Lung (tissue), 17 donors: ENCODE measurements at places on chromosomes 4 and X.

GRCh38 chrX:41092776-41093175 lies 7.5 kb downstream of the USP9X start:
- no peak for DNase-seq

DNA sequence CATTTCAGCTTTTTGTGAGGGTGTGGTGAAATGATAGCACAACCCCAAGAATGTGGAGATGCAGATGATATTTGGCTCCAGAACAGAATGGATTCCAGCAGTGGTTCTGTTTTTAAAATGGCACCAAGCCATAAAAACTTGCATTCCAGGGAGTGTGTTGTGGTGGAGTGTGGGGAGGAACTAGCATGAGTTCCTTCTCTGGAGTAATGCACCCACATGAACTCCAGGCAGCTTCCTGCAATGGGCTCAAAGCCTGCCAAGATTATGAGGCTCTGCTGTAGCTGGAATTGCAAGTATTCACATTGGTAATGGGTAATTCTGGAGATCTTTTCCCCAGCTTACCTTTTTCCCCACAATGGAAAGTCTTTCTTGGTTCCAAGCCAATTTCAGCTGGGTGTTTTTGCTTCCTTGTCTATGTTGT lies 161.4 kb downstream of the RAB28 start:
- DNase-seq: no peak

DNA sequence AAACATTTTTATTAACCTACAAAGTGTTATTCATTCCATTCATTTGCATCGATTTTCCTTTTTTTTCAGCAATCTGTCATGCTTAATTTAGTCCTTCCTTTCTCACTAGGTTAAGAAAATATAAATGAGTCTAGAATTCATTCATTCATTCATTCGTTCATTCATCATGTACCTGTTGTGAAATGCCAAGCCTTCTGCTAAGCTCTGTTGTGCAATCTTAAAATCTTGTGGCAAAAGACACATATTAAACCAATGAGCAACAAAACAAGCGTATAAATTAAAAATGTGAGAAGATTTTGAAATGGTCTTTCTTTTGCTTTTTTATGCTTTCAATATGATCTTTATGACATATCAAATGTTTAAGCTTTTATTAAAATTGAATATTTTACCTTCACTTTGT lies 88.6 kb upstream of the MAD2L1 start:
- no peak for DNase-seq

GRCh38 chr4:26048378-26048882 lies 134.4 kb downstream of the SMIM20 start:
- peak; percentile 94 for DNase-seq

GRCh38 chr4:34633241-34633640 lies 1611.1 kb downstream of the ARAP2 start:
- no peak for DNase-seq

DNA sequence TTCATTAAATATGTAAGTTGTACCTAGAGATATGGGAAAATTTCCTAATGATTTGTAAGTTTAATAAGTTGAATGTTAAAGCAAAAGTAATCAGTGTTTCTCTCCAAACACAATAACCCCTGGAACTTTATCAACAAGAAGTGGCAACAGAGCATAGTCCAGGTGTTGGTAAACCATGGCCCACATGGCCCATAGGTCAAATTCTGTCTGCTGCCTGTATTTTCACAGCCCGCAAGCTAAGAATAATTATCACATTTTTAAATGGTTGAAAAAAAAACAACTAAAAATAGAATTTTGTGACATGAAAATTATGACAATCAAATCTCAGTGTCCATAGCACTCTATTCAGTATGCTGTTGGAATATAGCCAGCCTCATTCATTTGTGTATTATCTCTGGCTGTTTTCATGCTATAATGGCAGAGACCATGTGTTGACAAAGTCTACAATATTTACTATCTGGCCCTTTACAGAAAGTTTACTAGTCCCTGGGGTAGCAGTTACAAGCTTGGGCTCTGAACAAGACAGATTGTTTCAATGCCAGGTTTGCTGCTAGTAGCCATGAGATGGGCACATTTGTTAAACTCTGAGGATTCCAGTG lies 395.8 kb downstream of the GASK1B start:
- no peak for DNase-seq

DNA sequence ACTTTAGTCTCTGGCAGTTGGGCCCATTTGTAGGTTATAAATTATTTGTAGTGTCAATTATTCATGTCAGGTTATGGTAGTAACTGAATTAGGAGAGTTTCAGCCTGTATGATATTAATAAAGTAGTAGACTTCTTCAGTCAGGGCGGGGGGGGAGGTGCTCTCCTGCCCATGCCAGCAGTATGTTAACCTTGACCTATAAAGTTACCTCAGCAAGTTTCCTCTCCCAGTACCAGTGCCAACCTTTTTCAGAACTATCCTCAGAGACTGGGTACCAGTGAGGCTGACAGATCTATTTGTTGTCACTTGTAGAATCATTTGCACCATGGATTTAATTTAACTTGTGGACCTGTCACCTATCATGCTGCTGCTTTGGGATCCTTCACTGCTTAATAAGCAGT lies 88.0 kb downstream of the PRRG1 start:
- DNase-seq: no peak

DNA sequence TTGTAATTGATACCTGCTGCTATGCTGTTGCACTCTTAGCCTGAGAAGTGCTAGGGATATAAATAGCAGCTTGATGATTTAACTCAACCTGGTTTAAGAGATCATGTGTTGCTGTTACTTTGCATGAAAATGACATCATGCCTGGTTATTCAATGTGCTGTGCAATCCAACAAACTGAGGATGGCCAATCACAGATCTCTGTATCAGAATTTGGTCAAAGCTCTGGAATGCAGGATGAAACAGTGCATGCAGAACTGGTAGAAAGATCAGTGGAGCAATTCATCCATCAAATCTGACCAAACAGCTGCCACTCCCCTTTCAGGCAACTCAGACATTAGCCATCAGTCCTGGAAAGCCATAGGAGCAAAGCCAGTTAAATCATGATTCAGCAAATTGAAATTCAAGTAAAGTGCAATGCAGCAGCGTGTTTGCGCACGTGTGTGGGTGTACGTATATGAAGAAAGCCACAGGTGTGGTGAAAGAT lies 160.3 kb upstream of the RASGEF1B start:
- DNase-seq: peak; percentile 19

- peak; percentile 40 for DNase-seq
Observed at GRCh38 chr4:47017494-47017893, 13.9 kb upstream of the GABRB1 start.

GRCh38 chr4:185244763-185245162 lies 35.4 kb downstream of the SNX25 start:
- no peak for DNase-seq

- no peak for DNase-seq
Observed at GRCh38 chrX:25503826-25504225, 488.1 kb upstream of the ARX start.

DNA sequence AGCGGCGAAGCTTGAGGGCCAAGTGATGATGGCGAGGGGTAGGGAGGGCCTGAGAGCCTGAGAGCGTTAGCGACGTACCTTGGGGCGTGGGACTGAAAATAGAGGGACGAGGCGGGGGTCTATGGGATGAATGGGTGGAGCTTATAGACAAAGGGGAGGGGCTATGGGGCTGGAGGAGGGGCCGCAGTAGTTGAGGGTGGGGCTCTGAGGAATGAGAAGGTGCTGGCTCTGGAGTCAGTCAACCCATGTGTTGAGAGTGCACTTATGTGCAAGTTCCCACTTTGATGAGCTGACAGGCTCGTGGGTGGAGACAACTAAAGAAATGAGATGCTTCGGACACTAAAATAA lies 488 bp downstream of the TBC1D25 start:
- DNase-seq: peak; percentile 43
